Hippocampal formation (tissue), 2 donors: ENCODE measurements at places on chromosomes 1 and 21.

GRCh38 chr1:119613769-119614720, 34.0 kb downstream of the ZNF697 start:
- DNase-seq = peak; percentile 83

DNA sequence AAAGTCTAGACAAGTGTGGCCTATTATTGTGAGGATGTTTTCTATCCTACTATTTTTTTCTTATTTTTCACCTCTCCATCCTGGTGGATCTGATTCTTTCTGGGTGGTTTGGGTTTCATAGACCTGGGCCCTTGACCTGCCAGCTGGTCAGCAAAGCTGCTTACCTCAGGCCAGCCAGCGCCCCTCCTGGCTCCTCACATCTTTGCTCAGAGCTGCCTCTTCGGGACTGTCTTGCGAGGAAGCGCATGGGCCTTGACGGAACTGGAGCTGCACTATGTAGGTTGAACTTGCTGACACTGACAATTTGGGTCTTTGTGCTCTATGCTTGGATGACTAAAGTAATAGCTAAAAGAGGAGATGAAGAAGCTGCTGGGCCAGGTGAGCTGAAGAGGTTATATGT, 138.5 kb upstream of the SYT6 start:
- DNase-seq = no peak

GRCh38 chr1:163896001-163896400, 574.2 kb downstream of the NUF2 start:
- no peak for DNase-seq

- no peak for DNase-seq
Measured at GRCh38 chr1:1068517-1069055, 5.5 kb downstream of the RNF223 start.

GRCh38 chr21:42304556-42305454, 10.4 kb downstream of the TFF3 start:
- no peak for DNase-seq

DNA sequence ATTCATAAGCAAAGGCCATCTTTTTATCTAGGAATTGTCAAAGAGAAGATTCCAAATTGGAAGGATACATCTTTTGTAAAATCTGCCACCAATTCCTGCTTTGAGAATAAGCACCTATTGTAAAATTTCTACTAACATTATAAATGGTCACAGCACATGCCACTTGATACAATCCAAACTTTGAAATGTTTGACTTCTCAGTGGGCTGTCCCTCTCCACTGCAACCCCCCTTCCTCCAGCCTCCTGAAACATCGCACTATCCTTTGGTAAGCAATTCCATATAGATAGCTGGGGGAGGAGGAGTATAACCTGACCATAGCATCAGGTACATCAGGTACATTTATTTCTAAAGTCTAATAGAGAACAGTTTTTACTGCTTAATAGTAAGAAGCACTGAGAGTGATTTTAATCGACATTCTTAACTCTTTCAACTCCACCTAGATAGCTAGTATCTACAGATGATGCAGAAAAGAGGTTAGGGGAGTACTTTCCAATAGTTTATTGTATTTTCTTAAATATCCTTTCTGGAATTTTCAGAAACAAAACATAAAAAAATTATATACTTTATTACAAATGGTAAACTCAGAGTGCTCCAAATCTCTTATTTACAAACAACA, 2.9 kb downstream of the JUN start:
- no peak for DNase-seq

GRCh38 chr21:14870853-14871149, 194.0 kb downstream of the NRIP1 start:
- no peak for DNase-seq

GRCh38 chr1:112872551-112872962, 83.4 kb downstream of the SLC16A1 start:
- DNase-seq = no peak

DNA sequence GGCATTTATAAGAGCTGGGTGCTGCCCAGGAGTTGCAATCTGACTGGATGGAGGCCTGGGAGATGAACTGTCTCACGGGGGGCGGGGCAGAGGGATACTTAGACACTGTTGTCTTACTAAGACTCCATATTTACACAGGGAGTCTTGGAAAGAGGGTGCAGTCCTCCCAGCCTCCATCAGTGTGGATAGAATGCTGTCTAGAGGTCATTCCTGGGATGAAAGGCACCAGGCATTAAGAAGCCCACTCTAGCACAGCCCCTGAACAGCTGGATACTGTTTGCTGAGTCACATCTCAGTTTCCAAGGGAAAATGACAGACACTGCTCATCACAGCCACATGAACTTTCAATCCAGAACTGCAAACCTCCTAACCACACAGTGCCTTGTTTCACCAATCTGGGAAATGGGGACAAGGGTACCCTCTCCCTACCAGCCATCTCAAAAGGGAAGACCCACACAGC, 43.3 kb downstream of the SSBP3 start:
- no peak for DNase-seq

DNA sequence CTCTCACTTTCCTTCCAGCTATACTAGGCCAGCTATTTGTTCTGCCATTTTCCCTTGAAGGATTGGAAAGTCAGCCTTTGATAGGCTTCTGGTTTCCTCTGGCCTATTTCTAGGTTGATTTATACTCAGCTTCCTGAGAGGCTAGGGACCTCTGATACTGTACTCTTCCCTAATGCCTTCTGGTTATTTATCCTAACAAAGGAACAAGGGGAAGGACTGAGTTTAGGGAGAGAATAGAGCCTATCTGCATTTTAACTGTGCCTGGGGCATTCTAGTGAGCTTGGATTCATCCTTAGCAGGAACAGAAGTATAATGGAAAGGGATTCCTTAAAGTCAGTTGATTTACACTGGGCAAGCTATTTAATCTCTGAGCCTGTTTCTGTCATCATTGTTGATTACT, 11.8 kb upstream of the TMEM39B start:
- no peak for DNase-seq

DNA sequence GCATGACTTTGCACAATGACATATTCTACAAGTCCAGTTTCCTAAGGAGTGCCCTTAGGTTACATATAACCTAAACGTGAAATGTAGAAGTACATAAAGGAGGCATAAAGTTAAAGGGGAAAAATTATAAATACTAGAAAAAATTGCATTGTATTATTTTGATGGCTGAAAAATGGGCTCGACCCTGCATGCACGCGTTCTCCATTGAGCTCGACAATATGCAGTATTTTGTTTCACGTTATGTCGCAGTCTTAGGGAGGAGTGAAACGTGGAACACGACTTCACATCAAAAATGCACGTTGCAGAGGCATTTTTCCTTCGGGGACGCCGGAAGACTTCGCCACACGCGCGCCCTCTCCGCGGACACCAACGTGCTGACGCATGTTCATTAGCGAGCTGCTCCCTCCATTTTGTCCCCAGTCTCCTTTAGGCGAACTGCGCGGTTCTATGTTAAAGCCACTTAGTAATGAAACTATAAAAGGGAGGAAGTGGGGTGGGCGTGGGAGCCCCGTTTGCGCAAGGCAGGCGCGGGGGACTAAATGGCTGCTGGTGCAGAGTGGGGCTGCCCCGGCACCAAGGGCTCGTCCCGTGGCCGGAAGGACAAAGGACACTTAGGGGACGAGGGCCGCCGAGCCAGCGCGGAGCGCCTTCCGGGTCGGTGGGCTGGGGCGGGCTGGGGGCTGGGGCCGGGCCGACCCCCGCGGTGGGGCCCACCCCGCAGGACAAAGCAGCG, 749 bp upstream of the COX20 start:
- DNase-seq = peak; percentile 93

GRCh38 chr1:166470441-166470840, 303.6 kb upstream of the FAM78B start:
- DNase-seq = no peak

DNA sequence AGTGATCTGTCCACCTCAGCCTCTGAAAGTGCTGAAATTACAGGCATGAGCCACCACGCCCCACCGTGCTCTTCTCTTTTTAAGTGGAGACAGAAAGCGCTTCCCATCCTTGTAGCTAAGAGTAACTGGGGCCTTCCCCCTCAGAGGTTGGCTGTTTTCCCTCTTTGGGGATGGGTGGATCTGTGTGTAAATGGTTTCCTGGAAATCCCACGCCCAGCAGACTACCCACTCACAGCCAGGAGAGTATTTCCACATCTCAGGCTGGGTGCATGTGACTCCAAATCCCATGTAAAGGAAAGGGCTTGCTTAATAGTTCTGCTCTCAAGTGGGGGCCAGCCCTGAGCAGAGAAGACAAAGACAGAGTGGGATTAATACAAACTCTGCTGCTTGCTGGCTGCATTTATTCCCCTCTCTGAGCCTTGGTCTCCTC, 19.6 kb upstream of the TCEA3 start:
- no peak for DNase-seq

GRCh38 chr1:48048064-48048463, 50.9 kb upstream of the TRABD2B start:
- no peak for DNase-seq

GRCh38 chr1:161019751-161020495, 1.0 kb downstream of the F11R start:
- no peak for DNase-seq

DNA sequence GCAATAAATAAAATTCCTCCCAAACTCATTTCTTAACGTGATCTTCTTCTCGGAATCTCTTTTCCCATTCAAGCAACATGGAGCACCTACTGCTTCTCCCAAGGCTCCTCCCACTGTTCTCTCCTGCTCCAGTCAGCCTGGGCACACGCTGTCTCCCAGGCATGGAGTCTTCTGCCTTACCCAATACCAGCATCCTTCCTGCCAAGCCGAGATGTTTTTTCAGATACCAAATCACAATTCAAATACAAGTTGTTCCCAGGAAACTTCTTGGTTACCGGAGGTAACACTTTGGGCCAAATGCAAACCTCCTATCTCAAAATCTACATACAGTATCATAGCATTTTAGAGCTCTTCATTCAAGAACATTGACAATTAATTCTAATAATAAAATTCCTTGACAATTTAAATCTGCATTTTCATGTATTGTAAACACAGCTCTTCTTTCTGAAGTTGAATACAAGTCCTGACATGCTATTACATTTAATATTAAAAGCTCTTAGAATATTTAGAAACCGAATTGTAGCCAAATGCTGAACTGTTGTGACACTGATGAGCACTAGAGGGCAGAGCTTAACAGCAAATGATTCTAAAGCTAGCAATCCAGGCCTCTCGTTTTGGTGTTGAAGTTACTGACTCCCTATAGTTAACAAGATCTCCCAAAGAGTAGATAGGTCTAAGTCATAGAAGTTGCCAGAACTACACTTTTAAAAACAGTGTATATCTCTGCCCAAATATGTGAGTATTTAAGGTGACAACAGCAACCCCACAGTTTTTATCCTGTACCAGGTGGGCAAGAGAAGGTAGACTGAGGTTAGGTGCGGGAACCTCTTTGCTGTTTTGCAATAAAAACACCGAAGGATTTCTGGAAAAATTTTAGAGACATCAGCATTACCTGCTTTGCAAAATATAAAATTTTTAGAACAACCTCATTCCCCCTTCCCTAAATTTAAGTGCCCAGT, 52.3 kb downstream of the BCAR3 start:
- DNase-seq = no peak

DNA sequence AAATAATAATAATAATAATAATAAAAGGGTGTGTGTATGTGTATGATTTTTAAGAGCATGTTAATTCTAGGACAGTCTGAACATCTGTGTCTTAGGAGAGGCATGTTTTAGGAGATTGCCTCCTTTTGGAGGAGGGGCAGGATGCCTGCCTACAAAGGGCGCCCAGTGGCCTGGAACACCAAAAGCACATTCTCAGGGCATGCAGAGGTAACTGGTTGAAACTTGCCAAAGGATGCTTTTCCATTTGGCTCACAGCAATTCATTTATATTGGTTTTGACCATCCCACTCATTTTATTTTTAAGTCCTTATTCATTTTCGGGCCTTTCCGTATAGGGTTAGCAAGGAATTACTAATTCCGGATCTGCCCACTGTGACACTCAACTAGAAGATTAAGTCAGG, 21.1 kb upstream of the LAMC2 start:
- DNase-seq = no peak

- DNase-seq = no peak
Measured at GRCh38 chr1:234869182-234870019, 259.2 kb downstream of the TOMM20 start.

GRCh38 chr1:155777582-155777981, 79.4 kb downstream of the GON4L start:
- DNase-seq = no peak

DNA sequence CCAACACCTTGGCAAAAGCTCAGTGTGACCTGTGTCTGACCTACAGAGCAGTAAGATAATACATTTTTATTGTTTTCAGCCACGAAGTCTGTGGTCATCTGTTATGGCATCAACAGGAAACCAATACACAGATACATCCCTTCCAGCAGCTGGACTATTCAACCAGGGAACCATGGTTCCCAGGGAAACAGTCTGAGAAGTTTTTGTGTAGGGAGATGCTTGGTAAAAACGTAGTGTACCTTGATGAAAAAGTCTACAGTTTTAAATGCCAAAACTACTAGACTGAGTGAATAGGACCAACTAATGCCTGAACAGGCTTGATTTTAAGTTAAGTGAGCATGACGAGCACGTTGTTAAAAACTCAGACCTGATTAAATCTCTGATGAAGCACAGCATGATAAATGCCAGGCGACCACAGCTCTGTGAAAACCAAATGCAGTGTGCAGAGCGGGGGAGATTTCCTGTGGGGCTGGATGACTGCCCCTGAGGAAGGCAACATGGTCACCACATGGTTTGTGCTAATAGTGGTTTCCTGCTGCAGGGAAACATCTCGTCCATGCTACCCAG, 228.9 kb downstream of the TNR start:
- no peak for DNase-seq

GRCh38 chr1:13699936-13700520, at the start of gene PRDM2:
Gene PRDM2 (plus strand): TSS chr1:13700188. CDS start chr1:13715606, 15,418 bp downstream.
- DNase-seq = peak; percentile 48

- DNase-seq = no peak
Measured at GRCh38 chr1:21814241-21814918, 2.3 kb downstream of the LDLRAD2 start.
